ENCODE measurements at places on chromosomes 2 and 18.

DNA sequence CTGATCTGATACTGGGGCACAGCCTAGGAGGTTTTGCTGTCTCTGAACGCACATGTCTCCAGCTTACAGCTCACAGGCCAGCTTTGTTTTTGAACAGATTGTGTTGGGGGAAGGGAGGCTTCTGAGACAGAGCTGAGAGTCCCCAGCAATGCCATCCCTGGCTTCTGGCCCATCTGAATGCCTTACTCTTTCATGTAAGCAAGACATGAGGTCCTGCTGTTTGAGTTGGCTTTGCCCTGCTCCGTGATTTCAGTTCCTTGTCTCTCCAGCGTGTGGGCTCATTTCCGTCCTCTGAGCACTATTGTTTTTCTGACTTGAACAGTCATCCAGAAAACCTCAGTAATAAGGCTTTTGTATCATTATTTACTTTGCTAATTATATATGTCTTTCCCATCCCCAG is 194.9 kb upstream of the TNP1 start:
- no peak for DNase-seq

DNA sequence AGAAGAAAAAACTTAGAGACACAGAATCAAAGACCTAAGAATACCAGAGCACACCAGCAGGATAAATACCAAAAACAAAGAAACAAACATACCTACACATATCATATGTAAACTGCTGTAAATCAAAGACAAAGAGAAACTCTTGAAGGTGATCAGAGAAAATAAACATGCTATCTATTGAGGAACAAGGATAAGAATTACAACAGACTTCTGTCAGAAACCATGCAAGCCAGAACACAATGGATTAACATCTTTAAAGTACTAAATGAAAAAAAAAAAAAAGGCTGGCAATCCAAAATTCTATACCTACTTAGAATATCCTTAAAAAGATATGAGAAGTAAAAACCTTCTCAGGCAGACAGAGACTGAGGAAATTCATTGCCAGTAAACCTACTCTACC is 51.6 kb upstream of the MGAT4A start:
- no peak for DNase-seq

- DNase-seq = no peak
Observed at GRCh38 chr2:226877491-226877890, 41.6 kb downstream of the RHBDD1 start.

GRCh38 chr18:44156126-44156525 is 524.6 kb upstream of the SETBP1 start:
- no peak for DNase-seq

- DNase-seq = no peak
Observed at GRCh38 chr2:219644801-219645480, 17.5 kb downstream of the SLC4A3 start.

- DNase-seq = no peak
Observed at GRCh38 chr2:160555420-160556071, 61.9 kb upstream of the RBMS1 start.

GRCh38 chr2:217286833-217287232 is 427.0 kb upstream of the TNP1 start:
- DNase-seq = peak; percentile 93

GRCh38 chr2:132873738-132874137 is 203.7 kb upstream of the LYPD1 start:
- DNase-seq = no peak

Data from IMR-90 (cell line).